Activated T-helper 2 cell treated with anti-CD3 and anti-CD28 coated beads, Interferon-gamma antibody, Interleukin-2, Interleukin-4, amounts not matched to agents 10 μg/mL and 5 μg/mL and 100 μg/mL, durations not matched to agents 14 hours and 24 hours and 36 hours (primary cell): ENCODE measurements at places on chromosomes 6 and 20.
A peak's percentile ranks its signal among the peaks of the same experiment; 100 is the strongest.

- no peak for DNase-seq
Measured at GRCh38 chr6:168078175-168078942, 653 bp downstream of the FRMD1 start.

GRCh38 chr6:21001736-21002135 lies 467.5 kb downstream of the CDKAL1 start:
- no peak for DNase-seq

DNA sequence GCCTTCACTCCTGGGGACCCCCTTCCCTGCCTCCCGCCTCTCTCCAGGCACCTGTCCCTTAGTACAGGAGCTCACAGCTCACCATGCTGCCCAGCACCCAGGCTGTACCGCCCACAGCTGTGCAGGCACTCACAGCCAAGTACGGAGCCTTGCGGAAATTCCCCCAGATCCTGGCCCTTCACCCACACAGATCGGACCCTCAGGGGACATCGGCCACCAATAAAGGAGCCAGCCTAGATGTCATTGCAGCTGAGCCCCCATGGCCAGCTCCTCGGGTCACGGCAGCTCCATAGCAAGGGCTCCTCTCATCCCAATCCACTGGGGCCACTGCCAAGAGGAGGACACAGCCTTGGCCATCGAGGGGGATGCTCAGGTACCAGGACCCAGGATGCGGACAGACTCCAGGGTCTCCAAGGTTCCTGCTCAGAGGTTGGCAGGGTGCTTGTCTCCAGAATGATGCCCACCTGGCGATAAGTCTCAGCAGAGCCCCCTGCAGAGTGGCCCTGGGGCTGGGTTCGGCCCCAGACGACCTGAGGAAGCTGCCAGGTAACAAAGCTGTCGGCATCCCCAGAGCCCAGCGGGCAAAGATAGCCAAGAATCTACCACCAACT lies 82.3 kb downstream of the YTHDF1 start:
- no peak for DNase-seq

- no peak for DNase-seq
Measured at GRCh38 chr20:14599613-14600012, 262.2 kb upstream of the FLRT3 start.

GRCh38 chr6:134247231-134247833 lies 70.6 kb downstream of the SGK1 start:
- DNase-seq, result peak; percentile 66

- DNase-seq, result no peak
Measured at GRCh38 chr6:903761-904160, 210.8 kb upstream of the EXOC2 start.

DNA sequence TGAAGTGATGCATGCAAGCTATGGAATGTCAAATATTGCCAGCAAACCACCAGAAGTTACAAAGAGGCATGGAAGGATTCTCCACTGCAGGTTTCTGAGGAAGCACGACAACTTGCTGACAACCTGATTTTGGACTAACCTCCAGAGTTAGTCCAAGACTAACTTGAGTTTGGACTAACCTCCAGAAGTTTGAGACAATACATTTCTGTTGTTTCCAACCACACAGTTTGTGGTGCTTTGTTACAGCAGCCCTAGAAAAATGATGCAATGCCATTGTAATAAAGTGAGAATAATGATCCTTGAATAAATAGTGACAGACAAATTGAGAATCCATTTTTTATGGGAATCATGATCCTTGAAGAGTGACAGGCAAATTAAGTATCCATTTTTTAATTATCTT lies 169.9 kb upstream of the HDDC2 start:
- no peak for DNase-seq

DNA sequence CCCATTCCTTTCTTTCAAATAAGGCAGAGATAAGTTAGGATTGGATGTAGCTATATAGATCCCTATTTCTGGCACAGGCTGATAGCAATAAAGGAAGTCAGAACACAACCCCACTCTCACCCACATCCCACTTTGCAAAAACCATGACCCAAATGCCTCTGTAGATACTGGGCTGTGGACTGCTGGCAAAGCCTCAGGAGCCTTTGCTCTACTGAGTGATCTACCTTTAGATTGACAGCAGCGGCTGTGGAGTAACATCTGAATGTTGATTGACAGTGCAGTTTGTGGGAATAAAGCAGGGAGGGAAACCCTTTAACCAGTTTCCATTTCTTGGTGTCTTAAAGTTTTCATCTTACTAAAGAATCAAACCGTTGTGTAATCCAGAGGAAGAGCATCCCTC lies 6.7 kb upstream of the TMEM30A start:
- no peak for DNase-seq

GRCh38 chr6:89290401-89291155 lies 24.5 kb downstream of the GABRR2 start:
- no peak for DNase-seq

DNA sequence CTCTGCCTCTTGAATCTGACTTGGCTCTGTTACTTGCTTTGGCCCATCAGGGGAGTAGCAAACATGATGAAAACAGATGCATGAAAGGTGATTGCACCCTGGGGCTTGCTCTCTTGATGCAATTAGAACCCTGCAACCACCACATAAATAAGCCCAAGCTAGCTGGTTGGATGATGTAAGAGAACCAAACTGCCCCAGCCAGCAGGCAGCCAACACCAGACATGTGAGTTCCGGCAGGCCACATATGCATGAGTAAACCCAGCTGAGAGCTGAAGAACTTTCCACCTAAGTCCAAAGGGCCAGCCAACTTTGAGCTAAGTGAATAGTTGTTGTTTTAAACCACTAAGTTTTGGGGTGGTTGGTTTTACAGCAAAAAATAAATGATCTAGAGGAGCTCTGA lies 268.4 kb downstream of the FARS2 start:
- DNase-seq, result no peak

- DNase-seq, result no peak
Measured at GRCh38 chr20:1568163-1568490, 10.6 kb upstream of the SIRPD start.

DNA sequence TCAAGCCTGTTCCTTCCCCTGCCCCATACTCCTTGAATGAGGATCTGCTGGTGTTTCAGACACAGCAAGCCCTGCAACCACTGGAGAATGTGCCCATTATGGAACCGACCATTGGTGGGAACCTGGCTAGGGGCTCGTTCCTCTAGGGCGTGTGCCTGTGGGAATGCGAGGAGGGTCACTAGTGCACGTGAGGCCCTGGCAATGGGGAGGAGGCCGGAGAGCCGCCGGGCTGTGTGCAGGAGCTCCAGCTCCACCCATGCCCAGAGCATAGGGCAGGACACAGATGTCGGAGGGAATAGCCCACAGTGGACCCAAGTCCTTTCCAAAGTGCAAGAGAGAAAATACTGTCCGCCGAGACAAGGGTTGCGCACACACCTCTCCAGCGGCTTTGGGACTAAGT lies 99.3 kb downstream of the ERMARD start:
- DNase-seq, result no peak

DNA sequence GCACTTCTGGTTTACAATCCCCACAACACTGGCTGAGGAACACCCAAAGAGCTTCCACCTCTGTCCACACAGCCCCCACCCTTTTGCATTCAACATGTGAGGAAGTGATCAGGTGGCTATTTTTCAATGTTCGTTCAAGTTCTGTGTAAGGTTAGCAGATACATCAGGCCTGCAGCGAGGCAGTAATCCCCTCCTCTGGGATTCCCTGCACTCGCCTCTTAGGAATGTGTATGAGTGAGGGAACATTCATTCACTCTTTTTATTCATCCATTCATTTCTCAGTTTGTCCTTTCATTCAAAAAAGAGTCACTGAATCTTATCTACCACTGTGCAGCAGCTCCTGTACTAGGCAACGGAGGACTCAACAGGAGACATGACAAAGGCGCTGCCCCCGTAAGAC lies 236.4 kb upstream of the PRDM1 start:
- DNase-seq, result no peak

GRCh38 chr6:90384720-90385119 lies 88.1 kb upstream of the BACH2 start:
- DNase-seq, result no peak

GRCh38 chr6:144804246-144804790 lies 519.2 kb downstream of the UTRN start:
- no peak for DNase-seq

- no peak for DNase-seq
Measured at GRCh38 chr6:27593861-27594260, 121.0 kb upstream of the ZNF184 start.

DNA sequence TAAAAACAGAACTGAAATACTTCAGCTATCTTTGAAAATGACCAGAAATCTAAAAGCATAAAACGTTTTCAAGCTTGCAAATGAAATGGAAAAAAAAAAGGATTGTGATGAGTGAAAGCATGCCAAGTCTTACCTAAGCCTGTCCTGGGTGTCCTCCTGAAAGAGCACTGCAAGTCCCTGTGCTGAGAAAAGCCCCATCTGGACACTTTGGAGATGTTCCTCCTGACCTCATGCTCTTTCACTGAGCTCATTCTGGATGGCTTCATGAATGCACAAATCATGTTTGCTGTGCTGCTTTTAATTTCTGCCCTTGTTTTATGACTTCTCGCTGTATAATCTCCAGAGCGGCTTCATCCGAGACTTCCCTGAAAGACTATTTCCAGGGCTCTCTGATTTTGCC lies 136.0 kb downstream of the SOD2 start:
- no peak for DNase-seq

GRCh38 chr6:127069659-127070279 lies 48.7 kb upstream of the RSPO3 start:
- DNase-seq, result no peak

DNA sequence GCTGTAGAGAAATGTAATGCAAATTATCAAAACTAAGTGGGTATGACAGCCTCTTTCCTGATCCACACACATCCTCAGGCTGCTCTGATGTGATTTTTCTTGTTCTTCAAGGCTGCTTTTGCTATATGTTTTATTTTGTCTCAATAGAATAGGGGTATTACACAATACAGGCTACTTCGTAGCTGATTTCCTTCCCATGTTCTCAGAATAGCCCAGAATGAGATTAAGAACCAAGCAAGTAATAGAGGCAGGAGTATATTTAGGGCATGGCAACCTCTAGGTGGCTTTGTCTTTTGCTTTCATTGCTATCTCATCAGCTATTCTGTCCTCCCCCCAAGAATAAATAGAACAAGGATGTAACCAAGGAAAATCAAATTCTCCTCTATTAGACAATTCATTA lies 241.8 kb downstream of the ALDH8A1 start:
- no peak for DNase-seq

GRCh38 chr20:62745279-62745951 lies 36.8 kb downstream of the NTSR1 start:
- DNase-seq, result no peak

DNA sequence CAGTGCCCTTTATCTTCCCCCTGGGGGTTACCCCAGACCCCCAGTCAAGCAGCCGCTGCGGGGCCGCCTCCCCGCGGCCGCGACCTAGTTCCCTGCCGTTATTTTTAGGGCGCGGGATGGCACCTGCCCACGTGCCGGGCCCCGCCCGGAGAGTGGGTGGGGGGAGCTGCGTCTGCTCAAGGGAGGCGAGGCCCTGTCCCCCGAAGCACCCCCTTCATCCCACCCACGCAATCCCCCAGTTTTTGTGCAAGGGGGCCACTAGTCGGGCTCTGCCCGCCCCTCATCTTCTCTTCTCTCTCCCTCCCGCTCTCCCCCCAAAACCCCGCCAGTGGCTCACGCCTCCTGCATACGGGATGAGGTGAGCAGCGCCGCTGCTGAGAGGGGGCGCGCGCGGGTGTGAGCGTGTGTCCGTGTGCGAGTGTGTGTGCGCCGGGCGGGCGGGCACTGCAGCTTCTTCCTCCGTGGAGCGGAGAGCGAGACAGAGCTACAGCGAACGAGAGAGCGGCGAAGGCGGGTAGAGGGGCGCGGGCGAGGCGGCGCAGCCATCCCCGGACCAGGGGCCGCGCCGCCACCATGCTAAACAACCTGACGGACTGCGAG lies at the start of gene SLC12A5:
TSS of gene SLC12A5 (plus strand) at position 444 of the 600 bp plus-strand sequence. CDS start at position 574, 130 bp downstream.
- no peak for DNase-seq

DNA sequence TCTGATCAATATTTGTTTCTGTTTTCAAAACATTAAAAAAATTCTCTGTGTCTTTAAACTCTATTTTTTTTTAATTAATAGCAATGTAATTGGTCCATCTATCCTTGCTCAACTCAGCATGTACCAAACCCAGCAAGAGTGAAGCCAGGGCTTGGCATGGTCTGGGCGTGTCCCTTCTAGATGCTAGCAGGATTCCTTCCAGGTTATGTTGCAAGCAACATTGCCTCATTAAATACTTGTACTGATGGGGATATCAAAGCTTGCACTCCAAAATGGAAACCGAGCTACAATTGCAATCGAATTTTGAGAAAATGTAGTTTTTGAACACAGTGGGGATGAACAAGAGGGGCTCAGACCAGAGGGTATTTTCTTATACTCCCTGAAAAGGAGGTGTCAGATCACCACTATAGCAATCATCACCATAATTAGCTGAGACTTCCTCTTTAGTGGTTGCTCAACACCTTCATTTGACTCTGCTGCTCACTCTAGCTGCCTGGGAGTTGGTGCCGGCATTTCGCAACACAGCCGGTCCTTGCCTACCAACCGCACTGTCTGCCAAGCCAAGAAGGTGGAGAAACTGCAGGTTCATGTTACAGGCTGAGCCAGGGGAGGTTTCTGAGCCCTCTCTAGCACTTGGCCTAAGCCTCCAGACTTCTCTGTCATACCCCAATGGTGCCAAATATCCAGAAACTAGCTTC lies 67.8 kb upstream of the RALGAPA2 start:
- DNase-seq, result no peak

- no peak for DNase-seq
Measured at GRCh38 chr20:37898233-37899104, 4.5 kb upstream of the VSTM2L start.

DNA sequence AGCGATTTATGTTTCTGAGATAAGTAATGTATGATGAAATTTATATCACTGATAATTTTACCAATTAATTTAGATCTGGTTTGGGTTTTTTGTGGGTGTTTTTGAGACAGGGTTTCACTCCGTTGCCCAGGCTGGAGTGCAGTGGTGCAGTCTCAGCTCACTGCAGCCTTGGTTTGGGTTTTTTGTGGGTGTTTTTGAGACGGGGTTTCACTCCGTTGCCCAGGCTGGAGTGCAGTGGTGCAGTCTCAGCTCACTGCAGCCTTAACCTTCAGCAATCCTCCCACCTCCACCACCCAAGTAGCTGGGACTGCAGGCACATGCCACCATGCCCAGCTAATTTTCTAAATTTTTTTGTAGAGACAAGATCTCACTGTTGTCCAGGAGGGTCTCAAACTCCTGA lies 13.0 kb downstream of the MRS2 start:
- DNase-seq, result no peak

- DNase-seq, result no peak
Measured at GRCh38 chr6:116218172-116218633, 35.7 kb downstream of the TSPYL4 start.
